ENCODE measurements at places on chromosomes 4 and X.
A peak's percentile ranks its signal among the peaks of the same experiment; 100 is the strongest.

GRCh38 chr4:11623726-11624037, 195.0 kb upstream of the HS3ST1 start:
- DNase-seq: peak; percentile 1

DNA sequence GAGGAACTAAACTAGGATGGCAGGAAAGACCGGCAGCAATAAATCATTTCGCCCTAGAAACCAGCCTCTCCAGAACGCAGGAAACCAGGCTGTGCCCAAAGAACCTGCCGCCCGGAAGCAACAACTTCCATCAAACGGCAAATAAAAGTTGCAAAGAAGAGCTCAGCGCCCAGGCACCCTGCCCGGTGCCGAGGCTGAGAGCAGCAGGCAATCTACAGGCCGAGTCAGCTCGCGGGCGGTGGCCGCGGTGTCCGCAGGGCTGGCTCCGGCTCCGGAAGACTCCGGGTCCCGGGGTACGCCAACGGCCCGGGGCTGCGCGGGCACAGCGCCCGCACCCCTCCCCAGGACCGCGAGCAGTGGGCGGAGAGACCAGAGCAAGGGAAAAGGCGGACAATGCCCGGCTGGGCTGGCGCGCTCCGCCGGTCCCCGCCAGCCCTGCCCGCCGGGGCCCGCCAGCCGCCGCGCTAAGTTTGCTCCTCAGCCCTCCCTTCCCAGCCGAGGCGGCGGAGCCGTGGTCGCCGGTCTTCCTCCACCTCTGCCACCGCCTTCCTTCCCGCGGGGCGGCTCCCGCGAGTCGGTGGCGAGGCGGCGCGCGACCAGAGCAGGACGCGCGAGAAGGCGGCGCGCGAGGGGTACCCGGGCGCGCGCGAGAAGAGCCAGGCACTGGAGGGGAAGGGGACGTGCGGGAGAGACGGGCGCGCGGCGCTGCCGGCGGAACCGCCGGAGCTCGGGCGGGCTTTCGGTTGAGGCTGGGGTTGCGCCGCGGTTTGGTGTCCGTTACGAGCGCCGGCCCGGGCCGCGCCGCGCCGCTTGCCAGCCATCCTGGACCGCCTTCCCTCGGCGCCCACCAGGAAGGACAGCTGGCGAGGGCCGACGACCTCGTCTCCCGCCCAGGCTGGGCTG, 733 bp downstream of the FRYL start:
- DNase-seq: peak; percentile 64

GRCh38 chr4:111718763-111719559, 426.3 kb upstream of the FAM241A start:
- no peak for DNase-seq

- no peak for DNase-seq
Measured at GRCh38 chrX:46569621-46570020, 3.9 kb upstream of the CHST7 start.

- no peak for DNase-seq
Measured at GRCh38 chr4:13989501-13989900, 362.0 kb upstream of the BOD1L1 start.

- DNase-seq: no peak
Measured at GRCh38 chr4:128757712-128758111, 51.8 kb upstream of the JADE1 start.

DNA sequence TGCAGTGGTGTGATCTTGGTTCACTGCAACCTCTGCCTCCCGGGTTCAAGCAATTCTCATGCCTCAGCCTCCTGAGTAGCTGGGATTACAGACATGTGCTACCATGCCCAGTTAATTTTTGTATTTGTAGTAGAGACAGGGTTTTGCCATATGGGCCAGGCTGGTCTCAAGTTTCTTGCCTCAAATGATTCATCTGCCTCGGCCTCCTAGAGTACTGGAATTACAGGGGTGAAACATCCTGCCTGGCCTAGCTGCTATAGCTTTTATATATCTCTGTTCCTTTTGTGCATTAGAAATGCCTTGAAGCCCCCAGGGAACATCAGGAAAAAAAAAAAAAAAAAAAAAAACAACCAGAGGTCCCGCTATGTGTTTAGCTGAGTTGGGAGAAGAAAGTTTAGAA, 34.8 kb downstream of the UBE2K start:
- DNase-seq: no peak

DNA sequence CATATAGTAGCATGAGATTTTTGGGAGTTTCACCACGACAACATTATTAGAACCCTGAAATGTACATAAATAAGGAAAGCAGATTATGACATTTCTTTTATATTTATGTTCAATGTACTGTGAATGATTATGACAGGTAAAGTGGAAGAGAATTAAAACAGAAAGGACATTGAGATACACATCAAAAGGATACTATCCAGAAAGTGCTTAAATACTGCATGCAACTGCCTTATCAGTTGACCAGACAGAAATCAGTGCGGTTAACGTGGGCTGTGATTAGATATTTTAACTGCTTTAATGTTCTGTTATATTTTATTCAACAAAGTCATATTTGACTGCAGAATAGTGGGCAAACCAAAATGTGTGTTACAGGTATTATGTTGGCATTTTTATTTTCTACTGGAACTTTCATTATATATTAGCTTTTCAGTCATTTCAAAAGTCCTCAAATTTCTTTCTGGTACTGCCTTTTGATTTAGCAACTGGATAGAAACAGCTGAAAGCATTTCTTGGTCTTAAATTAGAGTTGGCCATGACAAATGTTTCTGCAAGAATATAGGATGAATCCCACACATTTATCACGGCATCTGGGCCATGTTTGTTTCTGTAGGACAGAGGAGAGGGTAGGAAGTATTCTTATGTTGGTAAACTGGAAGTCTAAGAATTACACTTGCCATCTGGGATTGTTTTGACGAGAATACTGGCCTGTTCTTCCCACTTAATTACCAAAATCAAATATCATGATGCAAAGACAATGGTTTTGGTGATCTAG, 255.2 kb downstream of the SLC39A8 start:
- no peak for DNase-seq

- DNase-seq: peak; percentile 95
Measured at GRCh38 chr4:151099229-151099975, at the start of gene RPS3A. Gene RPS3A (plus strand): TSS chr4:151099628. CDS start chr4:151099653, 25 bp downstream.

DNA sequence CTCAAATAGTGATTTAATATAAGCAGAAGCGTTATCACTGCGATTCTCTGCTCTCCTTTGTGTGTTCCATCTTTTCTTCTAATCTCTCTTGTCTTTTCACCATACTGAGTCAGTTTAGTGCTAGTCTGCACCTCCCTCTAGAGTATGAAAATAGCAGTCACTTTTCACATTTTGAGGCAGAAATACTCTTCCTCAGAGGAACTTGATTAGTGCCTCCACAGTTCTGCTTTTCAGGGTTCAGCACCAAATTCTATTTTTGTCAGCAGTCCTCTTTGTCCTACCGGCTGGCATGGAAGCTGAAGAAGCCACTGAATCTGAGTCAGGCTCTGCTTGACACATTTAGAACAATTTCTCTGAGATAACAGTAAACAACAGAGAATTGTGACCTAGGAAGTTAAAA, 49.7 kb upstream of the ANKRD17 start:
- DNase-seq: no peak
